ENCODE measurements at places on chromosomes 4 and X.

DNA sequence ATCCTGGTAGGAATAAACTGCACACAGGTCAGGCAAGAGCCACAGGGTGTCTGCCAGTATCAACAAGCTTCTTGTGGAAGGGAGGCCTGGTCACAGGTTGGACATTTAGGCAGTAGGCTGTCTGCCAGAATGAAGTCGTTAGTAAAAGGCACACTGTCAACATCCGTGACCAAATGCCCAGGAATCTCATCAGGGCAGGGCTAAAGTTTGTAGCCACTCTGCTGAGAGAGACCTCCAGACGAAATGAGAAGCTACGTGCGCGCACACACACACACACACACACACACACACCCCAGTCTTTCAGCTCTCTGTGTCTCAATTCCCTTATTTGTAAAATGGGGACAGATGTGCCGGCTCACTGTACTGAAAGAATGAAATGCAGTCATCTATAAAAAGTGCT lies 408.7 kb upstream of the ZFP42 start:
- DNase-seq, result no peak

- no peak for DNase-seq
Observed at GRCh38 chrX:14412686-14413085, 116.7 kb upstream of the GLRA2 start.

DNA sequence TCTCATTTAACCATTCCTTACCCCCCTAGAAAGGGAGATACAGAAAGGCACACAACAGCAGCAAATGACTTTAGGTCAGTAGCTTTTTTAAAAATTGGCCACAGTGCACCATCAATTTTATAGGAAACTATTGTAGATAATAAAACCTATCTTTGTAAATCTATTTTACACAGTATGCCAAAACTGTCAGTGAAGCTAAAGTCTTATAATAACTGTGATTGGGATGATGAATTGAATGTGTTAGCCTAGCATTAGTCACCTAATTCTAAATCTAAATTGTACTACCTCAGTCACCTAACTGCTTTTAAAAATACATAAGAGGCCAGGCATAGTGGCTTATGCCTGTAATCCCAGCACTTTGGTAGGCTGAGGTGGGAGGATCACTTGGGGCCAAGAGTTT lies 44.2 kb downstream of the SH3RF1 start:
- no peak for DNase-seq

DNA sequence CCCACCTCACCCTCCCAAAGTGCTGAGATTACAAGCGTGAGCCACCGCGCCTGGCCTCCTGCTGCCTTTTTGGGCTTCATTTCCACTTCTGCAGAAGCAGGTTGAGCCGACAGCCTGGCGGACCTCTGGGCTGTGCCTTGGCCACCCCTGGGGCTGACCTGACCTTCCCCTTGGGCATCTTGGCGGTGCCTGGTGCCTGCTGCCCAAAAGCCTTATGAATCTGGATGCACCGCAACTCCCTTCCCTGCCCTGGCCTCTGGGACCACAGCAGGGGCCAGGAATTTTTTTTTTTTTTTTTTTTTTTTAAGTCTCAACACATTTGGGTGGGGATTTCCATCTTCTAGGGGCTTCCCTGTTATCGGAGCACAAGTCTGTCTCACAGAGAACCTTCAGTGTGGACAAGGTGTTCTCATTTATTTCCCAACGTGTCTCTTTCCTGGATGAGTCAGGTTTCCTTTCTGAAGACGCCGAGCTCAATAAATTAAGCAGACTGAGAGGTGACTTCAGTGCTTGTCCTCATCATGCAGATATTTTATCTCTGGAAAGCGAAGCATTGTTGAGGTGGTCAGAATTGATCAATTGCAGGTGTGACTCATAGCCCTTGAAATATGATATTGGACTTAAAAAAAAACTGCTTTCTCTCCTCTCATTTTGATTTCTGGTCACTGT lies 79.7 kb downstream of the SHROOM2 start:
- no peak for DNase-seq

DNA sequence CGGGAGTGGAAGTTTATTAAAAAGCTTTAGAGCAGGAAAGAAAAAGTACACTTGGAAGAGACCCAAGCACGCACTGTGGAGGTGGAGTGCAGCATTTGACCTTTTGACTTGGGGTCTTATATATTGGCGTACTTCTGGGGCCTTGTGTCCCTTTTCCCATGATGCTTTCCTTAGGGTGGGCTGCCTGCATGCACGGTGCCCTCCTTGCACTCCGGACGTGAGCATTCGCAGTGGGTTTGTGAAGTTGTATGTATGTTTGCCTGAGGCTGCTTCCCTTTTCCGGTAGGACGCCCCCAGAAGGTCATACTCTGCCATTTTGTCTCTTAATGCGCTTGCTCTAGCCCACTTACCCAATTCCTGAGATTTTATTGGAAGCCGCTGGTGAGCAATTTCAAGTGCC lies 39.6 kb downstream of the TRMT44 start:
- no peak for DNase-seq

DNA sequence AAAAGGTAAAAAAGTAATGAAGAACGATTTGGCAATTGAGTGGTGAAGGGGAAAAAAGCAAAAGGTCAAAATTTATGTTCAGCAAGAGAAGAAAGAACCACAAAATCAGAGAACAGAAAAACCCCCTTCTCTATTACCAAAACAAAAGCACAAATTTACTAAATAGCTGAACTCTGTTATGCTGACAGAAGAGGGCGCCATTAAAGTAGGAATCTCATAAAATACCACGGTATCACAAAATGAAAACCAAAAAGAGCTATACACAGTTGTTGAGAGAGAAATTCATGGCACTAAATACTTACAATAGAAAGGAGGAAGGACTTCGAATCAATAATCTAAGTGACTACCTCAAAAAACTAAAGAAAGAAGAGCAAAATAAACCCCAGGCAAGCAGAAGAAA lies 69.6 kb upstream of the CXorf66 start:
- DNase-seq, result no peak

- DNase-seq, result no peak
Observed at GRCh38 chr4:16351161-16351560, 124.9 kb upstream of the TAPT1 start.

- no peak for DNase-seq
Observed at GRCh38 chr4:176044589-176044951, 21.1 kb upstream of the WDR17 start.

DNA sequence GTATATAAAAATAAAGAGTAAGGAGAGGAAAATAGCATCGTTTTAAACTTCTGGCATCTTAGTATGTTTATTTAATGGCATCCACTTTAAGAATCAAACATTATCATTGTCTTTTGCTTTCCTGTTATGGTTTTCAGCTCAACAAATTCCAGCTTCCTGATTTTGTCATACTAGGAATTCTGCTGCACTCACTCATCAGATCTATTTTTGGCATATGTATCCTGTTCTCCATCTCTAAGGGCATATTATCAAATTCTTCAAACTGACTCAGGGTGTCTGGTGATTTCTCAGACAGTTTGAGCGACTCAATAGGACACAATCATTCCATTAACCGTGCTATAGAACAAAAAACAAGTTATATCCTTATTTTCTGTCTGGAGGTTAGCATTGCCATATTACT lies 248.5 kb upstream of the DIAPH2 start:
- DNase-seq, result peak; percentile 83

DNA sequence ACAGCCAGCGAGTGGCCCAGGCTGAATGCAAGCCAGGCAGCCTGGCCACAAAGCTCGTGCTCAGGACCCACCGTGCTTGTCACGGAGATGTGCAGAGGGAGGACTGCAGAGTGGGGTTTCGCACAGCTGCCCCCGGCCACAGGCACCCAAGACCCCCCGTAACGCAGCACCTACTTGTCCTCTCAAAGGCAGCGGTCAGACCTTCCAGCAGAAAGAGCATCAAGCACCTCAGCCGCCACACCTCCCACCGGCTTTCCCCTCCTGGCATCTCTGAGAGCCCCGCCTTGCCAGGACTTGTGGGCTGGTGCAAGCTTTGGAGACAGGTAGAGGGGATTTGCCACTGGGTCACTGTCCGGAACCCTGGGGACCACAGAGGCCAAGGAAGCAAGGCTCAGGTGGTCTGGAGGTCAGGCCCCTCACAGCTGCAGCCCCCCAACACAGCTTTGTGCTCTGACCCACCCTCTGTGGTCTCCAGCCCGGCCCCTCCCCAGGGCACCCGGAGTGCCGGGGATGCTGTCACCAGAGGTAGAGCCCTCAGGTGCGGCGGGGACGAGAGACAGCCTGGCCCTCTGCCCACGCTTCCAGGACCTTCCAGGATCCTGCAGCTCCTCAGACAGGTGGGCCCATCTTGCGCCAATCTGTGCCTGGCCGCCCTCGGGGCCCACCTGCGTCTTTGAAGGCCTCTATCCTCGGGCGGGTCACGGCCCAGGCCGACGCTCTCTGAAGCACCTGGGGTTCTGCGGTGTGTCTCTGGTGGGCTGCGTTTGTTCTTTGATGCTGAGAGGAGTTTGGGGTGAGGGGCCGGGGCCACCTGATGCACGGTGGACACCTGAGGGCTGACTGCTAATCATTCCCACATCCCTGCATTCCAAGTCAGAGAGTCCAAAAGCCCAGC lies 34.4 kb upstream of the HMX1 start:
- DNase-seq, result no peak

GRCh38 chr4:179399054-179399782 lies 1957.0 kb upstream of the AGA start:
- DNase-seq, result no peak

- no peak for DNase-seq
Observed at GRCh38 chrX:6885909-6886308, 261.6 kb upstream of the STS start.

GRCh38 chrX:9447906-9448305 lies 17.0 kb upstream of the TBL1X start:
- no peak for DNase-seq

GRCh38 chrX:5971300-5971699 lies 257.4 kb downstream of the NLGN4X start:
- DNase-seq, result no peak

DNA sequence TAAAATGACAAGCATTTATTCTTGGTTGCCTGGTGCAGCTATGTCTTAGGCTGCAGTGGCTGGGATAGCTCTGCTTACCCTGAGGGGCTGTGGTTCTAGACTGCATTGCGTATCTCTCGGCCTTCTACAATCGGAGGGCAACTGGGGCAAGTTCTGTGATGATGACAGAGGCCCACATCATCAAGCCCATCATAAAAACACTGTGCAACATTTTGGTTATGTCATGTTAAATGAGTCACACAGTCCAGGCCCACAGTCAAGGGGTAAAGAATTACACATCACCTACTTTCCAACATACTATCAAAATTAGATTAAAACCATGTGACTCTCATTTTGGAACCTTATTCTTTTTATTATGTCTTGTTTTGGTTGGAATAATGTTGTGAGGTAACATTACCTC lies 120.2 kb upstream of the GUCY1A1 start:
- DNase-seq, result peak; percentile 32

DNA sequence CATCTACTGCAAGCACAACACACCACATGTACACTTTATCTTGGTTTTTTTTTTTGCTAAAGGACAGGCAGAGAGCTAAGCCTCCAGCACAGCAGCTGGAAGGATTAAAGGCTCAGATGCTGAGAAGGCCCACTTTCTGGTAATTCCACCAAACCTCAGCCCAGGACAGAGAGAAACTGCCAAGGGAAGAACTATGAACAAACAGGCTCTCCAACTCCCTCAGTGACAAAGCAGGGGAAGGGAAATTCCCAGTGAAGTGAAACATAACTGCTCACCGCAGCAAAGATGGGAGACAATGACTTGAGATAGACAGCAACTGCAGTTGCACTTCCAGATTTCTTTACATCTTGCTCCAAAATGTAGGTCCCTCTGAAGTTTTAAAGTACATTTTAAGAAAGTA lies 4.8 kb downstream of the PROM1 start:
- no peak for DNase-seq
